ENCODE measurements at places on chromosomes 5 and 9.

- DNase-seq = no peak
Observed at GRCh38 chr5:38369692-38370091, 111.3 kb downstream of the EGFLAM start.

DNA sequence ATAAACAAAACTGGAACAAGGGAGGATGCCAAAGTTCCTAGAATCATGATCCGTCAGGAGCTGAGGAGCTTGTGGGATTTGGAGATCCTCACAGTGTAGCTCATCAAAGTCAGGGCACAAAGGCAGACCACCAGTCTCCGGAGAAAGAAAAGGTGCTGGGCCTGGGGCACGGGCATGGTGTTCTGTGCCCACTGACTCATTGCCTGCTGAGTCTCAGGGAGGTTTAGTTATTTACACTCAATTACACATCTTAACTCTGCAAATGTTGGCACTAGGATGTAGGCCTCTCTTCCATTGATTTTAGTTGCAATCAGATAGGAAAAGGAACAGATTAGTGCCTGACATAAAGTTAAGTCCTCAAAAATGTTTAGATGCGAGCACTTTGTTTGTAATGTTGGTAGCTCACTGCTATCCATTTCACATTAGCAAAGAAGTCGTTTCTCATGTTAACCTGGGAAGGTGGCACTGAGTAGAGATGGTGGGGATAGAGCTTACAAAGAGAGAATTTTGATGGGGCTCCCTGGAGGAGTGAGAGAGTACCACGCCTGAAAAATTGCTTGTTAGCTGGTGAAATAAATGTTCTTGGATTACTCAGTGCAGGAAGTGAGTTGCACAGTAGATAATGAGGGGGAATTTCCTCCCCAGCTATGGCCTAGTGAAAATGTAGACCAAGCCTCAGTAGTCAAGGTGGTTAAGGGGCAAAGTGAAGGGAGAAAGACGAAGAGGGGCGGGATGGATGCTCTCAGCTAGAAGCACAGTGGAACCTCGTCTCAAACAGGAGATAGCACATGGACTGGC, 109.5 kb upstream of the CD180 start:
- no peak for DNase-seq

GRCh38 chr9:110141227-110141793, 66.6 kb downstream of the C9orf152 start:
- DNase-seq = no peak

GRCh38 chr9:94528886-94529285, 26.0 kb upstream of the PCAT7 start:
- no peak for DNase-seq

DNA sequence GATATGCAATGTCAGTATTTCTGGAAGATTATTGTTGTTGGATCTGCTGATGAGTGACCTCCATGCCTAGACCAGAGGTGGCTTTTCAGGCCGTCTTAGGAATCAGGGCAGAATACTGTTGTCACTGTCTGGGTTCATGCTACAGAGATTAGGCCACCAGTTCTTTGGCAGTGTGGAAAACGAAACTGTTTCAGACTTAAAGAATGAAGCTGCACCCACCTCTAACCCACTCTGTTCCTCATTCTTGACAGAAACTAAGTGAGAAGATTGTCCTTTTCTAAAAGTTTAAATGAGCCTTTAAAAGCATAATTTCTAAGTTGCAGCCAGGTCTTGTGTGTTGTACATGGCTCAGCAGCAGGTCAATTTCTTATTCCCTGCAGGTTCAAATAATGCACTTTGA, 444.3 kb downstream of the ENC1 start:
- no peak for DNase-seq
